ENCODE measurements at places on chromosomes 7 and 10.

GRCh38 chr10:18610517-18610916 lies 40.9 kb downstream of the NSUN6 start:
- no peak for DNase-seq

DNA sequence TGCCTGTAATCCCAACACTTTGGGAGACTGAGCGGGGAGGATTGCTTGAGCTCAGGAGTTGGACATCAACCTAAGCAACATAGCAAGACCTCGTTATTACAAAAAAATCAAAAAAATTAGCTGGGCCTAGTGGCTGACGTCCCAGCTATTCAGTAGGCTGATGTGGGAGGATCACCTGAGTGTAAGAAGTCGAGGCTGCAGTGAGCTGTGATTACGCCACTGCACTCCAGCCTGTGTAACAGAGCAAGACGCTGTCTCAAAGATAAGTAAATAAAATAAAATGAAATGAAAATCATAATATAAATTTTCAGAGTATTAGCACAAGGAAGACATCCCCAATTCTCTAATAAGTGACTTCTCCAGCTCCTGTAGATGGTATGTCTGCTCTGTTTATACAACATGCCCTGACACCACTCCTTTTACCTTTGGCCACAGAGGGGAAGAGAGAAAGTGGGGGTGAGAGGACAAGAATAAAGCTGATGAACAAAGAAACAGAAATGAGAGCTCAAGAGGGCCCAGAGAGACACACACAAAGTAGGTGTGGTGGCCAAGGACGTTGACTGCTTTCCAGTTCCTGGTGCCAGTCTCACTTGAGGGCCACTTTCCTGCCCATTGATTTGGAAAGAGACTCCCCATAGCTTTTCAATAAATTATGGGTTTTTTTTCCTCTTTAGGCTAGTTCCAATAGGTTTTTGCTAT lies 62.9 kb downstream of the PTTG1IP2 start:
- DNase-seq: no peak

DNA sequence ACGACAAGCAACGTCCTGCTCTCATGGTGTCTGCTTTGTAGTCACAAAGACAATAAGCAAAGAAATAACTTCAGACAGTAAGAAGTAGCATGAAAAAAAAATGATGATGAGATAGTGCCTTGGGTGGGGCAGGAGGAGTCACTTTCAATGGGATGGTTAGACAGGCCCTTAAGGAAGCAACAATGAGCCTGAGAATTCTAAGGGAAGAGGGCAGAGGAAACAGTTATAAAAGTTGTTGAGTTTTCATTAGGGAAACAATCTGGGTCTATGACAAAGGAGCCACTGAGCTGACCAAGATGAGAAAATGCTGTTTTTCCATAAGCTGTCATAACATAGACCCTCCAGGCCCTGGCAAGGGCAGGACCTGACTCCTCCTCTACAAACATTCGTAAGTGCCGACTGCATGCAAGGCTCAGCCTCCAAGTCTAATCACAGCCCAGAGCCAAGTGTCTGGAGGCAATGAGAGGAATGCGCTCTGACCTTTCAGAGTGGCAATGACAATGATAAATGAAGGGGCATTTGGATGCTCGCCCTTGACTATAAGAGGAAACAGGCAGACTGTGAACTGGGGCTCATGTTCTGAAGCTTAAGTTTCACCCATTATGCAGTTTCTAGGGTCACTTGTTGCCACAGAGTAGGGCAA lies 43.7 kb downstream of the PPP1R3C start:
- DNase-seq: no peak

DNA sequence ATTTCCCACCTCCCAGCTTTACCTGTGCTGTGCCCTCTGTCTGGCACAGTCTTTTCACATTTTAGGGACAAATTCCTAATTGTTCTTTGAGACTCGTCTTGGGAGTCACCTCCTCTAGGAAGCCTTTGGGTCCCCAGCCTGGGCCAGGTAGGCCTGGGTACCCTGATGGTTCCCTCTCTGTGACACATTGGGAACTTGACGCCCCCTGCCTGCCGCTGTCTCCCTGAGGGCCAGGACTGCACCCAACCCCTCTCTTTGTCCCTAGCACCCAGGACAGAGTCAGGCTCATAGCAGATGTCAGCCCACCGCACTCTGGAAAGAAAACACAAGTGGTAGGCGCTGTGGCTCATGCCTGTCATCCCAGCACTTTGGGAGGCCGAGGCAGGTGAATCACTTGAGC lies 71.4 kb downstream of the GTF2IRD1 start:
- no peak for DNase-seq

GRCh38 chr10:27258838-27259812 lies 18.5 kb upstream of the ACBD5 start:
- DNase-seq: no peak

GRCh38 chr7:23093546-23093945 lies 12.0 kb upstream of the KLHL7 start:
- DNase-seq: no peak

GRCh38 chr10:34801097-34801733 lies 13.9 kb downstream of the PARD3 start:
- DNase-seq: no peak

- no peak for DNase-seq
Measured at GRCh38 chr7:150875791-150876190, 23.5 kb downstream of the AOC1 start.
